Renal pelvis (tissue), 12 donors: ENCODE measurements at places on chromosomes 4 and X.

GRCh38 chrX:74343343-74344279, 39.6 kb downstream of the ZCCHC13 start:
- peak; percentile 54 for DNase-seq

GRCh38 chrX:13828392-13828791, 11.5 kb upstream of the GPM6B start:
- no peak for DNase-seq

- no peak for DNase-seq
Measured at GRCh38 chrX:49277535-49277830, 7.9 kb downstream of the PPP1R3F start.

DNA sequence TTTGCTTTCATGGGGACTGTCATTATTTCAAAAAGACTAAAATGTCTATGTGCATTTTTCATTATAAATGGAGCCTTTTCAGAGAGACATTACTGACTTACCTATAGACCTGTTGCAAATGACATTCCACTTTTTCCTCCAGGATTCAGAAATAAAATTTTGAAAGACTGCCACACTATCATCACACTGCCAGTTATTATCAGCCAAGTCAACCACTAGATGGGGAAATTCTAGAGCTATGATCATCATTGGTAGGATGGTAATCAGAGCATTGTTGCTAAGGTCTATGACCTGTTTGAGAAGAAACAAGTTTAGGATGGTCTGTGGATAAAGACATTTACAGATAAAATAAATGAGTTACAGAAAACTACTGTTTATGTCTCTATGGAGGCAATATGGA, 22.5 kb downstream of the LRRC66 start:
- no peak for DNase-seq

DNA sequence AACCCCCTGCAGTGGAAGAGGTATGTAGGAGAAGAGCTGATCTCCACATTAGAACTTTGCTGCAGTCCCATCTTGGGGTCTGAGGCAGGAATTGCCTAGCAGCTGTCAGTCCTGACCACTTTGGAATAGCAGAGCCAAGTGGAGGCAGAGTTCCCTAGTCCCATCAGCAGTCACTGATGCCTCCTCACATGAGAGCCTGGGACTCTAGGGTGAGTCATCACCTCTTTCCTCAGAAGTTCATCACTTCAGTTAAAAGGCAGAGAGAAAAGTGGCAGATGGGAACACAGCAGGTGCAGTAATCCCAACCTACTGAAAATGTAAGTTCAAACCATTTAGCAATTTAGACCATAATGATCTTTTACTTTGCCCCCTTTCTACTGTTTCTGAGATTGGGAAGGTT, 73.9 kb upstream of the MED14 start:
- no peak for DNase-seq

GRCh38 chr4:163693211-163693610, 198.7 kb downstream of the TMA16 start:
- DNase-seq = no peak

GRCh38 chrX:125544031-125544660, 224.5 kb downstream of the TEX13C start:
- no peak for DNase-seq

DNA sequence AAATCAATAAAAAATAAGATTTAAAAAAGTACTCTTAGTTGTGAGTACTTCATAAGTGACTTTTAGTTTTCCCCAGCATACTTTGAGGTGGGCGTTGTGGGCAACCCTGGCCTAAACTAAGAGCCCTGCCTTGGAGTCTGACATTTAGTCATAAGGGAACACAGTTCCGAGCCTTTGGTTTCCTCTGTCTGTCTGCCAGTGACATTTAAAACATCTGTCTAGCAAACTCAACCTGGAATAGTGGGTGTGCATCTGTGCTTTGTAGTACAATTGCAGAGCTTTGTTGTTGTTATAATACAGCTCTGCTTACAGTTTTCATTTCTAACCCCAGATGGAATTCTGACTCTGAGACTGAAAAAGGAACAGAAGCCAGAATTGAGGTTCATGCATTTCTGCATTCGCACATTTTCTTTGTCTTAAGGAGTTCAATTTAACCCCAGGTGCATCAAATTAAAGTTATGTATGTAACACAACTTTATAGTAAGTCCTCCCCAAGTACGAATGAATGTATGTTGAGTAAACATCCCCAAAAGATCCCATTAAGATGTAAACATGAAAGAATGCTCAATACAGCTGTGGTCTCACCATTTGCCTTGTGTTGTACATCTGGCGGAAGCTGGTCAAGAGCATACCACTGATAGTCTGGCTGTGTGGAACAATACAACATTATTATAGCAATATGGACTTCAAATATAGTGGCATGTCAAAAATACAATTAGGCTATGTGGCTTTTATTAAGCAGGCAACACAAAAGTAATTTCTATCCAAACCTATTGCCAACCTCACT, 25.9 kb downstream of the TNIP3 start:
- no peak for DNase-seq

DNA sequence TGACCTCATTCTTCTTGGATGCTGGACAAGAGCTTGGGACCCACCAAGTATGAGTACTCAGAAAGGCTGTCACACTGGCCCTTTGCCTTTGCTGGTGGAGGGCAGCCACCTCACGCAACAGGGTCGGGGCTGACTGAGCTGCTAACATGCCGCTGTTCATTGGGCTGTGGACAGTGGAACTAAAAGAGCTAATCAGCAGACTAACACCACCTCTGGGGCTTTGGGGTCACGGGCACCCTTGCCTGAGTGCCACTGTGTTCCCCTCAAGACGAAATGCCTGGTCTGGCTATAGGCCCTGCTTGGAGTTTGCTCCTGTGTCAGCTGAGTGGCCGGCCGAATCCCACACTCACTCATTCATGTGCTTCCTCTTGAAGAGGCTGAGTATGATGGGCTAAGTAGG, 559.6 kb downstream of the SPRY1 start:
- DNase-seq = no peak

GRCh38 chr4:36288731-36289426, 7.5 kb downstream of the DTHD1 start:
- DNase-seq = no peak

DNA sequence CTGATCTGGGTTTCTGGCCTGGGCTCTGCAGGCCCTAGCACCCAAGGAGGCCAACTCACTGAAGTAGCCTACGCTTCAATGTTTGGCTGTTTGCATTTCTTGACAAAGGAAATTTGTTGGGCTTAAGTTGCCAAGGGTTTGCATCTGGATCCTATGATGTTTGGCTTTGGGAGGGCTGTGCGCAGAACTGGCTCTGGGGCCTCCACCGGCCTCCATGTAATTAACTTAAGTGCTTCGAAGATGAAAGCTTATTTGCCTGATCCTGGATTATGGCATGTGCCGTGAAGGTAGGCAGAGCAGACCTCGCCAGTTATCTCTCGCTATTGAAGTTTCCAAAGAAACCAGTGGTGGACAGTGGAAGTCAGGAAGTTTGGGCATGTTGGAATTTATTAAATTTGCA, 124.3 kb upstream of the STX18 start:
- no peak for DNase-seq

DNA sequence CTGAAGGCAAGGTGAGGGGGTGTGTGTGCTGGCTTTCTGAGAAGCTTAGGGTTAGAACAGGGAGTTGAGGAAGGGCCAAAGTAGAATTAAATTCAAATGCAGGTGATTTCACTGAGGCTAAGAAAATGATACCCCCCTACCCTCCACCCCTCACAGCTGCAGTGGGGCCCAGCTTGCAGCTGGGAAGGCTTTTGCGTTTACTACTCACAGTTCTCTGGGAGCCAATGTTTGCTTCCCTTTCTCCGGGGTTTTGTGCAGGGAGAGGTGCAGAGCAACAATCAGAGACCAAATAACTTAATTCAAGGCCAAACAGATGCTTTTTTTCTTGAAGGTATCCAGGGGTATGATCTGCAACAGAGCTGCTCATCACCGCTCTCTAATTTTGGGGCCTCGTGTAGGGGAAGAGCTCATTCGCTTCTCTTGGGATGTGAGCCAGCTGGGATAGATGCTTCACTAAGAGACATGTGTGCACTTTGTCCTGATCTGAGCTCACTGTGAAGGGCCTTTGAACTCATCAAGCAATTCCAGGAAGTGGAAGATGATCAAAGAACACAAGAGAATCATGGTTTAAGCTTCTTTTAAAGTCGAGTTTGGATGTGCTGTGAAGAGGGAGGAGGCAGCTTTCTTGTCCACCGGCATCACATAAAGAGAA, 122.7 kb upstream of the C1GALT1C1 start:
- DNase-seq = no peak

- DNase-seq = peak; percentile 40
Measured at GRCh38 chr4:39044956-39045826, 13.0 kb upstream of the TMEM156 start.

GRCh38 chrX:19705196-19705769, 182.1 kb downstream of the SH3KBP1 start:
- no peak for DNase-seq

- no peak for DNase-seq
Measured at GRCh38 chr4:179855469-179855868, 2387.7 kb upstream of the TENM3 start.

DNA sequence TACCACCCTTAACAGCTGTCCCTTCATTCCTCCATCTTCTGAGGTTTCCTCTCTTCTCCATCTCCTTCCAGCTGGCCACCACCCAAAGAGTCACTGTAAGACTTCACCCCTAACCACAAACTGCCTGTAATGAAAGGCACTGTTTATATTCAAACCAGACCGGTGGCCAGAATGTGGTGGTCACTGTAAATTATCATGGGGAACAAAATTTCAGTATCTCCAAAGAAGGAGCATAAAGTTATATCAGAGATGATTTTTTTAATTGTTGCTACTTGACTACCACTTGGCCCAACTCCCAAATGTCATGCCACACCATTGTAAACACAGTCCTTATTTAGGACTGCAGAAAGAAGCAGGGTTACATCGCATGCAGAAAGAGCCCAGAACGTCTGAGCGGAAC, 44.8 kb downstream of the SMARCA1 start:
- no peak for DNase-seq

DNA sequence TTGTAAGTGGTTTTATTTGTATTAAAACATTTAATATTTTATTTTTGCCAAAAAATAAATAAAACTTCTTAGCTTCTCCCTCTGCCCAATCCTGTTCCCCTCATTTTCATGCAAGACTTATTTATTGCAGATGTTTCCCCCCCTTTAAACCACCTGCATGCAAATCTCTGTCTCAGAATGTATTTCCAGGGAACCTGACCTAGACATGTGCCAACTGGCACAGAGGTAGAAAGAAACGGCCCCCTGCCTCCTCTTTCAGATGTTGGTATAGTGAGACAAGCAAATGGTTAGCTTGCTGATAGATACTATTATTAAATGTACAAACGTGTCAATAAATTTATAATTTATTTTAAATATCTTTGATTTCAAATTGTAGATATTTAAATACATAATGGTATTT, 47.1 kb downstream of the KLF3 start:
- DNase-seq = no peak

- DNase-seq = no peak
Measured at GRCh38 chr4:13024147-13025105, 459.7 kb downstream of the RAB28 start.

DNA sequence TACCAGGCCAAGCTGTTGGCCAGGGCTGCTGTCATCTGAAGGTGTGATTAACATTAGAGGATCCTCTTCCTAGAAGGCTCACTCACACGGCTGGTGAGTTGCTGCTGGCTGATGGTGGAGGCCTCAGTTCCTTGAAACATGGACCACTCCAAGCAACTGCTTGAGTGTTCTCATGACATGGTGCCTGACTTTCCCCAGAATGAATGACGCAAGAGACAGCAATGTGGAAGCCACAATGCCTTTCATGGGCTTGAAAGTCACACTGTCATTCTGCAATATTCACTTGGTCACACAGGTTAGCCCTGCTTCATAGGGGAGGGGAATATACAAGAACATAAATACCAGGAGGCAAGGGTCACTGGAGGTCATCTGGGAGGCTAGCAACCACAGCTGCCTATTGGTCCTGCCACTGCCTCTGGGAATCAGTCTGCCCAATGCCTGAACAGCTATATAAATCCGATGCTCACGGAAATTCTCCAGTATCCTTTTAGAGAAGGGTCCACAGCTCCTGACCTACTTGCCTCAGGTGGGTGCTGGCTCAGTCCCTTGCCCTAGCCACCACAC, 97.1 kb upstream of the MAML3 start:
- DNase-seq = no peak
